NCI-H1417 (cell line): ENCODE measurements at places on chromosomes 13 and 19.

GRCh38 chr19:7928741-7929701 lies 3.1 kb upstream of the CTXN1 start:
- DNase-seq, result peak; percentile 28

DNA sequence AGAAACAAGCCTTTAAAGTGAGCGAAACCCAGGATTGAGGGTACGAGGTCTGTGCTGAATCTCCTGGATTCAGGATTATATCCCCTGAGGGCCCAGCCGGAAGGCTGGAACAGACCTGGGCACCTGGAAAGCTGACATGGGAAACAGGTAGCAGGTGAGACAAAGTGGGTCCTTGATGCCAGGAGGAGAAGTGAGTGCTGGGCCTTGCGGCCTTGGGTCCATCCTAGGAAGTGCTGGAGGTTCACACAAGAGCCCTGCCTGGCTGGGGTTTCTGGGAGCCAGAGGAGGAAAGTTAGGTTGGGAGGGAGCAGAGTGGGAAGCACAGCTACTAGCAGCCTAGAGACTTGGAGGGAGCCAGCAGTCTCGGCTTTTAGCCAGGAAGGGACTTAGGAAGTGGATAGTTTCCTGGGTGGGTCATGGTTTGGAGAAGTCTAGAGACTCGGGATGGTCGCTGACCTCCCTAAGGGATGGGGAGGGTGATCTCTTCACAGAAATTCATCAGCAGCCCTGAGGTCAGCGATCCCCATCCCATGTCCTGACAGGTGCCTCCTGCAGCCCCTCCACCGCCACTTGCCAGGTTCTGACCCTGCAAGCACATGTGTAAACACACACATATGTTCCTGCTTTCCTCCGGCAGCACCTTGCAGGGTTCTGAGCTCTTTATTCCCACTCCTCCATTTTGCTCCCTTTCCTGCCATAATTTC lies 29.4 kb upstream of the ZNF492 start:
- DNase-seq, result no peak

DNA sequence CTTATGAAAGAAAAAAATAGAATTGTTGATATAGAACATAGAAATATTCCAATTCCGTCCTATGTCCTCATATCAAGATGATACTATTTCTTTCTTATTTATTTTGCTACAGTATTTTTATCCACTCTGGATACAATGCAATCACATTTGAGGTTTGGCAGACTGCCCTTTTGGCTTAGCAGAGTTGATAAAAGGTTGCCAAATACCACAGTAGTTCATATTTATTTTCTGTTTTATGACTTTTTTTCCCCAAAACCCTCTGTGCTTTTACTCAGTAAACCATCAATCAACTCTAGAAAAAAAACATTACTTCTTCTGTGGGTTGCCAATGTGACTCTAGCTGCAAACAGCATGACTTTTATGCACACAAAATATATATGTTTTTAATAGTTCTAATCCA lies 424.5 kb downstream of the PCDH9 start:
- DNase-seq, result no peak

DNA sequence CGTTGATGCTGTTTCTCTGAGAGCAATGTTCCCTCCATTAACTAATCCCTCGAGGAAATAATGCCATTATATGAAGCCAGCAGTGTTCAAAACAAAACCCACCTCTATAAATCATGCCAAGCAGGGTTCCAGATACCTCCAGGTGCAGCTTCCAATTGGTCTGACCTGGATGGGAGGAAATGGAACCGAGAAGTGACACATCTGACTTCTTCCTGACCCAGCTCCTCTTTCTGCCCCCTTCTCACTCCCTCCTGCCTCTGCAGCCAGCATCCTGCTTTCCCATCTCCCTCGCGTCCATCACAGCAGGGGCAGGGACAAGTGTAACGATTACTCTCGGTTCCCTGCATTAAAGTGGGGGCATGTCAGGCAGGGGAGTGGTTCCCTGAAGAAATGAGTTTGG lies 37.5 kb downstream of the HSPH1 start:
- DNase-seq, result peak; percentile 15

DNA sequence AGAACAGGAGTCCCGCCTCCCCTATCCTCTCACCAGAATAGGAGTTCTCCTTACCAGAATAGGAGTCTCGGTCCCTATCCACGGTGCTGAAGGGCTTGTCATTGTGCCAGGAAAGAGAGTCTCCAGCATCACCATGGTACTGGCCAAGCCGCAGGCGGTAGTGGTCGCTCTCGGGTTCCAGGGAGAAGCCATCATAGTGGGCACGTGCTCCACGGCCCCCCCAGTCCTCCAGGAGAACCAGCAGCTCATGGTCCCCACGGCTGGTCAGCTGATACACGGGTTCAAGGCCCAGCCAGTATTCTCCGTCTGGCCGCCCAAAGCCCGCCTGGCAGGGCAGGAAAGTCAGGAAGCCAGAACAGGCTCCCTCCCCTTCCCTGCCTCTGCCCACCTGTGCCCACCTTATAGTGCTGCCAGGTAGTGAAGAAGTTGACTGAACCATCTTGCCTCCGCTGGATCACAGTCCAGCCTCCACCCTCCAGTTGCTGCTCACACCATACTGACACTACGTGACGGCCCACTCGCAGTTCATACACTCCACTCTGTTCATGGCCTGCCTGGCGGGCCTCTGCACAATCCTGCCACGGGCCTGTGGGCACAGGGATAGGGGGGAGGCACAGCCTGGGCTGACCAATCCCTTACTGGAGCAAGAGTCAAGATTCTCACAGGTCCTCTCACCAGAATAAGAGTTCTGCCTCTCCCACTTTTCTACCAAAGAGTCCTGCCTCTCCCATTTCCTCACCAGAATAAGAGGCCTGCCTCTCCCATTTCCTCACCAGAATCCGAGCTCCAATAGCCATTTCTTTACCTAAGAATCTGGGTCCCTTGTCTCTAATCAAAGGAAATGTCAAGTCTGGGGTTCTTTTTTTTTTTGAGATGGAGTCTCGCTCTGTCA lies 7.4 kb downstream of the SHFL start:
- DNase-seq, result no peak

- DNase-seq, result no peak
Measured at GRCh38 chr13:46596466-46596865, 43.5 kb downstream of the LRCH1 start.

DNA sequence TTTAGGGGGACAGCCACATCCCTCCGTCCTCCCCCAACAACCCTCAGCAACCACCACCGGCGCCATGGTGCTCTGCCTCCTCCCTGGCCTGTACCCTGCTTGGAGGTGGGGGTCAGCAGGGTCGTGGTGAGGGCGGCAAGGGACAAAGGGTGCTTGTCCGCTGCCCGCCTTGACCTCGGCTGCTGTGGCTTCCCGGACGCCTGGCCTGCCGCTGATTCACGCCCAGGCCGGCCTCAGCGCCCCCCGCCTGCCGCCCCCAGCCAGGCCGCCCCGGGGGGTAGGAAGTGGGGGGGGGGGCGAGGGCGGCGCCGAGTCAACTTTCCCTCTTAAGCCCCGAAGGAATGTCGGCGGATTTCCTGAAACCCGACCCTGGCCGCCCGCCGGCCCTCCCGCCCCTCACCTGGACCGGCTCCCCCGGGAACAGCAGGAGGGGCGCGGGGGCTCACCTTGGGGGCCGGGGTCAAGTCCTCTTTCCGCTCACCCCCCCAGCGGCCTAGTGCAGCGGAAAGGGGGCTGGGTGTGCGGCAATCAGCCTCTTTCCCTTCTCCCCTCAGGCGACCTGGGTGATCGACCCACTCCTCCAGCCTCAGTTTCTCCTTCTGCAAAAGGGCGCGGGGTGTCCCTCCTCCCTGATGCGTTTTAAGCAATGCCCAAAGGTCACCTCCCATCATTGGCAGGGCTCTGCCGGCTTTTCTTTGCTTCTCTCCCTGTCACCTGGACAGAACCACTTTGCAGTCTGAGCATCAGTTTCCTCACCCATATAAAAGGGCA lies 1.9 kb upstream of the TMEM59L start:
- DNase-seq, result no peak

GRCh38 chr13:37919329-37919880 lies 49.8 kb upstream of the TRPC4 start:
- DNase-seq, result no peak

DNA sequence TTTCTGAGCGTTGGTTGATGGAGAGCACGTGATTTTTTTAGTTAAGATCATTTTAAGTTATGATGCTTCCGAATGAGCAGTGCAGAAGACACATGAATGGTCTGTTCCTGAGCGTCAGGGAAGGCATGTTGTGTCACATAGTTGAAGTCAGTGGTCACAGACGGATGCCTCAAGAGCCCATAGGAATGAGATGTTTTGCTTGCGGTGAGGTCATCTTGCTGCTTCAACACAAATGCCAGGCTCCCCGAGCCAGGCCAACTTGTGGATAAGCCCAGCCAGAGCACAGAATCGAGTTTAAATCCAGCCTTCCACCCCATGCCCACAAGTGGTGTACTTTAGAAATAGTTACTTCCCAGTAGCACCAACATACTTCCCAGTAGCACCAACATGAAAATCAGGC lies 5.4 kb downstream of the UPF3A start:
- DNase-seq, result no peak

DNA sequence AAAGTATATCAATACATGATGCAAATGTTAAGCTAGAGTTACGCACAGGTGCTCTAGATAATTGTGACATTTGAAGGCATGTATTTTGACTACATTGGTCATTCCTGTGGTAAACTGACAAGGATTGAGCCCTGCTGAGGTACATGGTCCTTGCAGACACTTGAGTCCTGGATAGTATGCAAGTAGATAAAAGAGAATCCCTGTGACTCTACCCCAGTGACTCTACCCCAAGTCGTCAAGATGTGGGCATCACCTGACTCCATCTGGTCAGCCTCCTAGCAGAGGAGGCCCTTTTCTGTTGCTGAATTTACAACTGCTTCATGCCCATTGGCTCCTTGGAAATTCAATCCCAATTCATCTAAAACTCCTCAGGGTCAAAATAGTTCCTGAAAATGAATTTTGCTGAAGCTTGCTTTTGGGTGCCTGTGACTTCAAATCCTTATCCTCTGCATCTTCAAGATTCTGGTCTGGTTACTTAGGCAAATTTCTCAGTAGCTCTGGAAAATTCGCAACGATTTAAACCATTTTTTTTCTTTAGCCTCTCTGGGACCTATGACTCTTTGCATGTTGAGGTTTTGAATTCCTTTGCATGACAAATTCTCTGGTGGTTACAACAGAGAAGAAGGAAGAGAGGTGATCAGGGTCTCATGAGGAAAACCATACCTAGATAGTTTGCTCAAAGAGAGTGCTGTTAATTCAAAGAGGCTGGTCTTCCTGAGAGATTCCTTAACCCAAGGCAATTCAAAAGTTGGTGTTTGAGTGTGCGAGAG lies 422.1 kb downstream of the FGF9 start:
- no peak for DNase-seq

- no peak for DNase-seq
Measured at GRCh38 chr13:72180253-72180952, 313.4 kb upstream of the DACH1 start.

DNA sequence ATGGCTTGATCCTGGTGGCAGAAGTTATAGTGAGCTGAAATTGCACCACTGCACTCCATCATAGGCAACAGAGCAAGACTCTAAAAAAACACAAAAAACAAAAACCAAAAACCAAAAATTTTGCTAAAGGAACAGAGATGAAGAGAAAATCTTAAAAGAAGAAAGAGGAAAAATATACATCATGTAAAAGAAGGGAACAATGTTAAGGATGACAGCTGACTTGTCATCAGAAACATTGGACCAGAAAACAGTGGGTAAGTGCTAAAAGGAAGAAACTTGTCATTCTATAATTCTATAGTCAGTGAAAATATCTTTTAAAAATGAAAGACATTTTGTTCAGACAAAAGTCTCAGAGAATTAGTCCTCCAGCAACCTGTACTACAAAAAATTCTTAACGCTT lies 93.8 kb downstream of the WASF3 start:
- DNase-seq, result no peak

- peak; percentile 42 for DNase-seq
Measured at GRCh38 chr13:50198508-50198907, 183.3 kb downstream of the KCNRG start.

- no peak for DNase-seq
Measured at GRCh38 chr13:59494560-59494970, 669.2 kb downstream of the DIAPH3 start.

GRCh38 chr13:100542826-100543156 lies 45.8 kb downstream of the GGACT start:
- peak; percentile 85 for DNase-seq

- DNase-seq, result no peak
Measured at GRCh38 chr13:36356058-36356457, 9.9 kb upstream of the SPART start.

DNA sequence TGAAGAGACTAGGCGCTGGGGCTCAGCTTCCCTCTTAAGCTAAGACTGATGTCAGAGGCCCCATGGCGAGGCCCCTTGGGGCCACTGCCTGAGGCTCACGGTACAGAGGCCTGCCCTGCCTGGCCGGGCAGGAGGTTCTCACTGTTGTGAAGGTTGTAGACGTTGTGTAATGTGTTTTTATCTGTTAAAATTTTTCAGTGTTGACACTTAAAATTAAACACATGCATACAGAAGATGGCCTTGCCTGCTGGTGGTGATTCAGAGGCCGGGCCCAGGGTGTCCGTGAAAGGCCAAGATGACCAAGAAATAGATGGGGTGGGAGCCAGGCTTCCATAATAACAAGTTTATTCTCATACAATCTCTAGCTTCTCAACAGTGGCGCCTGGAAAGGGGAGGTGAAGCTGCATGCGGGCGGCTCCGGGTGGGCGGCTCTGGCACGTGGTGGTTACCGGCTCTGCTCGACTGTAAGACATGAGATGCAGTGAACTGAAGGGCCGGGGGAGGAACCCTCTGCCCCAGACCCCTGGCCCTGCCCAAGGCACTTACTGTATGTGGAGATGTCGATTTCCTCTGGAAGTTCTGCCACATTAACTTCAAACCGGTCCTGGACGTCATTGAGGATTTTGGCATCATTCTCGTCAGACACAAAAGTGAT lies 10.5 kb downstream of the DDX39A start:
- DNase-seq, result no peak

- no peak for DNase-seq
Measured at GRCh38 chr19:34104096-34104495, 68.2 kb upstream of the LSM14A start.

DNA sequence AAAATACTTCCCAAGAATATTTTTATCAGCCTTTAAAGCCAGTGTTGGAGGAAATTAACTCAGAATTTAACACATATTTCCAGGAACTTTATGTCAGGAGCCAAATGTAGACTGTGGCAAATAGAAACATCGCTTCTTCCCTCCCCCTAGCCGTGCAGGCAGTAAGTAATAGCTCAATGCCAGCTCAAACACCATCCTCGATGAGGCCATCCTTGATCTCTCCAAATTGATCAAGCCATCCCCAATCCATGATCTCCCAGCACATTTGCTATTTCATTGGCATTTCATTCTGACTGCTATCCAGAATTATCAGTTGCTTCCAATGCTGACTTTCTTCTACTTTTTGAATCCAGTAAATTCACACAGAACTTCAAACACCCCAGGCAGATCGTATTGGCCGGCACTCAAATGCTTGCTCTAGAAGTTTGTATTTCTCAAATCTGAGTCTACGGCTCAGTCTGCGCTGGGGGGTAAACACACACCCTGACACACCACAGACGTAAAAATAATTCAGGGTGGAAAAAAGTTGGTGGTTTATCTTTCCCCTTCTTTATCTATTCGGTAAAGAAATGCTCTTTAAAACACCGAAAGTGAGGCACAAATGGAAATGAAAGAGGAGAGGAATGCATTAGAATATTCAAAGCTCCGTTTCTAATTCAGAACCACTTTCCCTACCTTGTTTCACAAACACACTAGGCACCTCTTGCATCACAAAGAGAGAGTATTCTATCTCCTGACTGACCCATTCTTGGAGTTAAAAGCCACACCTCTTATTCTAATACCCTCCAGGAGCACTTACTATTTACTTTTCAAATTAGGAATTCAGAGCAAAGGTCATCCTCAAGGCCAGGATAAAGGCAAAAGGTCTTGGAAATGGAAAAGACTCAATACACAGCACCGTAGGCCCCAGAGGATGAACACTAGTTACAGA lies 991 bp downstream of the OBI1 start:
- peak; percentile 65 for DNase-seq

GRCh38 chr19:17128403-17128802 lies 52.8 kb downstream of the MYO9B start:
- no peak for DNase-seq
